ENCODE measurements at places on chromosomes 2 and 18.

GRCh38 chr2:127721311-127721977 is 20.1 kb downstream of the SFT2D3 start:
- no peak for DNase-seq

DNA sequence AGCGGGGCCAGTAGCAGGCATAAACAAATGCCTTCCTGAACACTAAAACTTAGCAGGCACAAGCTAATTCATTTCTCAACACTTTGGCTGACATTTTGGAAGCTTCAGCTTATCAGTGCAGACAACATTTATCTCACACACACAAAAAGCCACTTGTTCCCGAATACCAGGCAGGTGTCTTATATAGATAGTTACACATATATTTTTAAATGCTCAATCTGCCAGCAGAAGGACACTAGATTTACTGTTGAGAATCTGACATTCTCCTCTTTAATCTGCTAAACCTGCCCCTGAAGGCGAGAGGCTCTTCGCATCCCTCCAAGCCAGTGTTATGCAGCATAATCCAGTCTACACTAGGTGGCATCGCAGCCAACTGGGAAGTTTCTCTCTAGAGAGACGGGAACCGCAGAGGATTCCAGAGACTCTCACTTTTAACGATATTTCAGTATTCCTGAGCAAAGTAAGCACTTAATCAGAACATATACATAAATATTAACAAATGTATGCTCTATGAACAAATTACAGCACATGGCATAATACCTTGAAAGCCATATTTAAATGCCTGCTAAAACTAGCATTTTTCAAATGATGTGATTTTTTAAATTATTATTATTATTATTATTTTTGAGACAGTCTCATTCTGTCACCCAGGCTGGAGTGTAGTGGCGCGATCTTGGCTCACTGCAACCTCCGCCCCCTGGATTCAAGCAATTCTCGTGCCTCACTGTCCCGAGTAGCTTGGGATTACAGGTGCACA is 90.2 kb upstream of the SCG2 start:
- DNase-seq = no peak

DNA sequence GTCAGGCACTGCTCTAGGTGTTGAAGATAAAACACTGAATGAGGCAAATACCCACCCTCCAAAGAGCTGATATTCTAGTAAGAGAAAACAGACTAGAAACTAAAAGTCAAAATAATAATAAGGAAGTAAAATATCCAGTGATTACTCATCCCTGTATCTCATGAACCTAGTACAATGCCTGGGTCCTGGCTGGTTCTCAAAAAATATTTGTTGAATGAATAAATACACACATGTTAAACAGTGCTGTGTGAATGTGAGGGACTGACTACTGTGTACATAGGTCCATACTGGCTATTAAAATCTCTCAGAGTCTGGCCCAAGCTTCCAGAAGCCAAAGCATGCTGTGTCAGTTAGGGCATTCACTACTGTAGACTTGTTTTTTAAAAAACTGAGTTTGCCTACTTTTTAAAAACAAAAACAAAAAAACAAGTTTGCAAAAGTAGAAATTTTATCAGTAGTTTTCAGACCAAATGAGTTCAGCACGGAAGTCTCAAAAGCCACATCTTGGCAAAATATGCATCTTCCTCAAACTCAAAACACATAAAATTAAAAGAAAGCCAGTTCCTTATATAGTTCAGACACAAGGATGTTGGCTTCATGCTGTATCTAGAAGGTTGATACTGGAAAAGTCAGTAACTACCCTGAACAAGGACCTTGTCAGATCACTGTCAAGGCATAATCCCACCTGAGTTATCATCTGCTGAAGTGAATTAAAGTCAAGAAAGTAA is 136.2 kb downstream of the THADA start:
- DNase-seq = no peak

GRCh38 chr18:48195787-48196186 is 213.4 kb downstream of the ZBTB7C start:
- DNase-seq = no peak

GRCh38 chr2:241108271-241109209 is 6.5 kb upstream of the MTERF4 start:
- DNase-seq = no peak

GRCh38 chr2:96623116-96623515 is 15.0 kb downstream of the KANSL3 start:
- no peak for DNase-seq

DNA sequence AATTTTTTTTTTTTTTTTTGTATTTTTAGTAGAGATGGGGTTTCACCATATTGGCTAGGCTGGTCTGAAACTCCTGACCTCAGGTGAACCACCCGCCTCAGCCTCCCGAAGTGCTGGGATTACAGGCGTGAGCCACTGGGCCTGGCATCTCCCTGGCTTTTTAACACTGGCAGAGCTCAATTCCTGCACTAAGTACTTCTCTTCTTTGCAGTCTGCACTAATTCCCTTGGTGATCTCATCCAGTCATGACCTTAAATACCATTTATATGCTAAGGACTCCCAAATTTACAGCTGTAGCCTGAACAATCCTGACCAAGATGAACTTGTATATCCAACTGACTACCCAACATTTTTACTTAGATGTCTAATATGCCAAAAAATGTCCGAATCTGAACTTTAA is 10.2 kb downstream of the PREPL start:
- DNase-seq = no peak

GRCh38 chr2:30180226-30180625 is 33.4 kb downstream of the YPEL5 start:
- no peak for DNase-seq

DNA sequence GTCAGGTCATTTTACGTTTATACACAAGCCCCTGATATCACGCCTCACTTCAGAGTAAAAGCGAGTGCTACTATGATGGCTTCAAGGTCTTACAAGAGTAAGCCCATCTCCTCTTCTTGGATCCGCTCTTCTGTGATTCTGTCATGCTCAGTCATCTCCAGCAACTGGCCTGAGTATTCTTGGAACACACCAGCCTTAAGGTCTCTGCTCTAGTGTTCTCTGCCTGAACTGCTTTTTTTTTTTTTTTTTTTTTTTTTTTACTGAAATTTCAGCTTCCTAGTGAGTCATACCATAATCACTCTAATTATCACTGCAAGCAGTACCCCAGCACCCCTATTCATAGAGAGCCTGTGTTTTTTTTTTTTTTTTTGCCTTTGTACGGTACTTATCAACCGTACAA is 1228.9 kb downstream of the CNTNAP5 start:
- DNase-seq = no peak

GRCh38 chr2:149924028-149924427 is 336.5 kb upstream of the MMADHC start:
- DNase-seq = no peak

DNA sequence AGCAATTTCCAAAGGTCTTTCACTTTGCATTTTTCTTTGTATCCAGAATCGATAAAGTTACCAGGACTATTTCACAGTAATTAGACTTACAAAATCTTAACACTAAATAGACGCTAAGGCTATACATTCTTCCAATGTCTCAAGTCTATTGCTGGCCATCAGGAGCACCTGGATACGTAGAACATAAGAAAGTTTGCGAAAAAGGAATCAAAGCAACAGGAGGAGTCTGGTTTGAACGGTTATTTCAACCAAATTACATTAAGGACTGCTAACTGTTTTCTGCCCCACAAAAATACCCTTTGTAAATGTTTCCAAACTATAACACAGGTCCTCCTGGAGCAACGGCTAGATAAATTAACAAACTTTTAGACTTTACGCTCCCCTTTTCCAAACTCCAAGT is 1.4 kb upstream of the HNRNPA3 start:
- no peak for DNase-seq

- no peak for DNase-seq
Measured at GRCh38 chr2:237685408-237685807, 58.0 kb downstream of the LRRFIP1 start.

- no peak for DNase-seq
Measured at GRCh38 chr2:98026292-98026691, 30.5 kb upstream of the TMEM131 start.

Measured in C1 segment of cervical spinal cord (tissue), 14 donors.